ENCODE measurements at places on chromosomes 3 and 15.

GRCh38 chr3:168824107-168824506, 728.4 kb upstream of the GOLIM4 start:
- no peak for DNase-seq

GRCh38 chr3:86938416-86939105, 52.4 kb downstream of the VGLL3 start:
- no peak for DNase-seq

GRCh38 chr3:170709046-170709445, 123.2 kb upstream of the SLC7A14 start:
- no peak for DNase-seq

GRCh38 chr15:60830479-60830878, 351.5 kb upstream of the ICE2 start:
- DNase-seq = no peak

- no peak for DNase-seq
These were observed 8.8 kb downstream of the ARID3B start for GRCh38 chr15:74549816-74550215.

DNA sequence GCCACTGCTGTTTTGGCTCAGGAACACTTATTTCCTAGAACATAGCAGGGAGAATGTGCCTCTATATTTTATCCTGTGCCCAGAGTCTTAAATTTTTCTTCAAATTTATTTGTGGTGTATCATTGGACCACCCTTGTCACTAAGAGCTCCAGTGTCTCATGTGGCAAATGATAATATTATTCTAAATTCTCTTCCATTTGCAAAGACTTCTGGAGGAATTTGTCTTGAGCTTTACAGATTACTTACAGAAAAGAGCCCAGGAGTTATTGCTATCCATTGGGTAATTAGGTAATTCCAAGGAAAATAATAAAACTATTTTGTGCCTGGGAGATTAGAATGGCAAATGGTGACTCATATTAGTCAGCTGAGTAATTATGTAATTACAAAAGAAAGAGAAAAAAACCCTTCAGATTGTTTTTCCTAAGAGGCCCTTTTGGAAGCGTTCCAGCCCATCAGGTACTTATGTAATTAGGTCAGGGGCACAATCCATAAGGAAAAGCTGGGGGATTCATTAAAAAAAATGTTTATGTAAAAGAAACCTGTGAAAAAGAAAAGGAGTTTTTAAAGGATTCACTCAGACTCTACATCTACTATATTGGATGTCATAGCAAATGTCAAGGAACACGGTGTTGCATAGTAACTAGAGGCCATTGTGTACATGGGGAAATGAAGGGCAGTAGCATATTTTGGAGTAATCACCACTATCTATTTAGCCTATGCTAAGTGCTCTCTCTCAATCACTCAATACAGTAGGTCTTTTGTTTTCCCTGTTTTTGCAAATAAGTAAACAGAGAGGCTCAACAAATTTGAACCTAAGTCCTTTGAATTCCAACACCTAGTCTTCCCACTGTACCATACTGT, 380.9 kb upstream of the RARB start:
- DNase-seq = no peak

GRCh38 chr3:127035677-127036076, 52.8 kb downstream of the PLXNA1 start:
- peak; percentile 44 for DNase-seq

- peak; percentile 59 for DNase-seq
These were observed 122.4 kb downstream of the RAP2B start for GRCh38 chr3:153284282-153284938.

DNA sequence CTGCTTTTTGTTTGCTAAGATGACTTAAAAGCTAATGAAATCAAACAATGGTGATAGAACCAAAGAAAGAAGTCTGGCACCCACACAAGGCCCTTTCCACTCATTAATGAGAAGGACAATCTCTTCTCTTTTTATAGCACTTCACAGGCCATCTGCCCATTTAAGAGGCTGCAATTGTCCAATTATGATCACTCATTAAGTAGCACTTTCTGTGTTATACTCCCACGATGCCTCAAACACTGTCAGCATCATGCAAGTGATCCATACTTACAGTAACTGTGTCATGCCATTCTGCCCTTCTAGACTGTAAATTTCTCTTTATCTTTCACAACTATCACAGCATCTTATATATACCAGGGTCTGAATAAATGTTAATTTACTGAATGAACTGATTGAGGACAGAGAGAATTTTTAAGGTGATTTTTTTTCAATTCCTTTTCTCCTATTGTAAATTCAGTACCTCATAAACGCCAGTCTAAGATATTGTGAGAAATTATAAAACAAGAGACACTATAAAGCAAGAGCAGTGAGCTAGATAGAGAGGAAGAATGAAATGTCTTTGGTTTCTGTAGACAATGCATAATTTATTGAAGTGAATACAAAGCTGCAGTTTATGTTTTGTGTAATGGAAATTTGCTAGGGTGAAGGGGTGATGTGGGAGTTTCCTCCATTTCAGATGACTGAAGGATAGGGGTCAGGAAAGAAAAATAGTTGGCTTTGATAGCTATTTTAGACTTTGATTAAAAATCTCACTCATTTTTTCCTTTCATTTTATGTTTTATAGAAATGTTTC, 17.3 kb downstream of the CD200 start:
- no peak for DNase-seq

GRCh38 chr3:98027085-98027446, 8.0 kb downstream of the GABRR3 start:
- DNase-seq = peak; percentile 1

- no peak for DNase-seq
These were observed 53.8 kb downstream of the ATP8B4 start for GRCh38 chr15:50065279-50065678.

DNA sequence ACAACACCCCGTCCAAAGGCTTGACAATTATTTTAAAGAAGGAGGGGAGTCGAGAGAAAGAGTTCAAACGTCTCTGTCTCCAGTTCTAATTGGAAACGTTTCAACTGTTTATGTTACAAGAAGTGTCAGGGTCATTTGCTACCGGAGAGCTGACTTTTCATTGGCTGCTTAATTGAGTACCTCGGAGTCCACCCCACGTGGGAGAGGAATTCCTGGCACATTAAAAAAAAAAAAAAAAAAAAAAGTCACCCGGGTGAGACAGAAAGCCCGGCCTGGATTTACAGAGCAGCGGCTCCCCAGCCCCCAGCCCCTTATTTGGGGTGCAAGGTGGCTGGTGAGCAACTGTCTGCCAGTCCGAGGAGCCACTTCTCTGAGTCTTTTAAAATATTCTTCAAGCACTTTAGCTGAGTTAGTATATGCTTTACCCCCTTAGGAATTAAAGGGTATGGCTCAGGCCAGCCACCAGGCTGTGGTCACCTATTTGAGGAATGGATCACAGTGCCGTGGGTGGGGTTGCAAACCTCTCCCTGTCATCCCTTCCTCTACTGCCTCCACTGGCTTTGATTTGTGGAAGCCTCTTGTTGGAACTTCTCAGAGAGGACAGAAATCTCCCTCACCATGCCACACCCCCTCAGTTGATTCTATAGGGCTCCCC, 3.9 kb upstream of the TLE3 start:
- DNase-seq = peak; percentile 89

DNA sequence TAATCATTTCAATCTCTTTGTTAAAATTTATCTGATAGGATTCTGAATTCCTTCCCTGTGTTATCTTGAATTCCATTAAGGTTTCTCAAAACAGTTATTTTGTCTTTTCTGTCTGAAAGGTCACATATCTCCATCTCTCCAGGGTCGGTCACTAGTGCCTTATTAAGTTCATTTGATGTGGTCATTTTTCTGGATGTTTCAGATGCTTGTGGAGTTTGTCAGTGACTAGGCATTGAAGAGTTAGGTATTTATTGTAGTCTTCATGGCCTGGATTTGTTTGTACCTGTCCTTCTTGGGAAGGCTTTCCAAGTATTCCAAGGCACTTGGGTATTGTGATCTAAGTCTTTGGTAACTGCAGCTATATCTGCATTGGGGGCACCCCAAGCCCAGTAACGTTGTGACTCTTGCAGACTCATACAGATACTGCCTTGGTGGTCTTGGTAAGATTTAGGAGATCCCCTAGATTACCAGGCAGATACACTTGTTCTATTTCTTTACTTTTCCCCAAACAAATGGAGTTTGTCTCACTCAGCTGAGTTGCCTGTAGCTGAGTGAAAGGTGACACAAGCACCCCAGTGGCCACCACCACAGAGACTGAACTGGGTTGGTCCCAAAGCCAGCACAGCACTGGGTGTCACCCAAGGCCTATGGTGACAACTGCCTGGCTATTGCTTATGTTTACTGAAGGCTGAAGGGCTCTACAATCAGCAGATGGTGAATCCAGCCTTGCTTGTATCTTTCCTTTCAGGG, 18.9 kb upstream of the SLC27A2 start:
- DNase-seq = no peak

GRCh38 chr3:54192026-54192425, 69.7 kb downstream of the CACNA2D3 start:
- no peak for DNase-seq

DNA sequence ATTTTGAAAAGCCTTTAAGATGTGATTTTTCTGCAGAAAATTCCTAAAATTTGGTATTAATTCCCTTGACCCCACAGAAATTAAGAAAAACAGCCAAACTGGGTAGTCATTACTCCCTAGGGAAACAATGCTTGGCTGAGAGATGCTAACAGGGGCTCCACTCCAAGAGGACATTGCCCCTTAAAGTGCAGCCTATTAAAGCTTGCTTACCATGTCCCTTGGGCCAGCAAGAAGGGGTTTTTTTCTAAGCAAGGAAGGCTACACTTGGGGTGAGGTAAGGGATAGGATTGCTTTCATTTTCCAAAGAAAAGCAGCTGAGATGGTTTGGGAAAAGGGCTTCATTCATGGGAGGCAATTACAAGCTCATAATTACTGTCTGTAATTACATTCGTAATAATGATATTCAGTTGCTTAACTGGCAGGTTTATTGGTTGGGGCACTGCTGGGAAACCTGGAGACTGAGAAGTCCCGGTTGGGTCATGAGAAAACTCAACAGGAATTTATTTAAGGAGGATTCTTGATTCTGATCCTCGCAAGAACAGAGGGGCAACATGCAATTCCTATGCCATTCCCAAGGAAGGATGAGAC, 247.5 kb downstream of the NR1D2 start:
- no peak for DNase-seq

DNA sequence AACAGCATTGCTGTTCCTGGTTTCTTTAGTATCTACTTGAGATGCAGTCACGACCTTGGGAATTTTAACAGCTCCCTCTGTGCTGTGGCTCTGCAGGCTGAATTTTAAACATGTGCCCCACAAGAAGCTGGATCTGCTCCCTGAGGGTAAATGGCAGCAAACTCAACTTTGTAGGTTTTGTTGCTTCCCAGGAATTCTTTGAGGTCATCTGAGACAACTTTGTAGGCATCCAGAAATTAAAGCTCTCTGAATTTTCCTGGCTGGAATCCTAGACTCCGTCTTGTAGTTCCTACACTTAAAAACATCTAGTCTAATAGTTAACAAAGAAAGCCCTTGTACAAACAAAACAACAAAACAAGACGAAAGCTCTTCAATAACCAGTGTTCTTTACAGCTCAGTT, 366.3 kb downstream of the FEZF2 start:
- peak; percentile 83 for DNase-seq

All from astrocyte of the cerebellum (primary cell).